ENCODE measurements at places on chromosomes 11 and 22.

GRCh38 chr11:90757849-90758494 is 535.1 kb upstream of the CHORDC1 start:
- no peak for DNase-seq

GRCh38 chr11:34907934-34908593 is 8.1 kb downstream of the APIP start:
- DNase-seq, result no peak

DNA sequence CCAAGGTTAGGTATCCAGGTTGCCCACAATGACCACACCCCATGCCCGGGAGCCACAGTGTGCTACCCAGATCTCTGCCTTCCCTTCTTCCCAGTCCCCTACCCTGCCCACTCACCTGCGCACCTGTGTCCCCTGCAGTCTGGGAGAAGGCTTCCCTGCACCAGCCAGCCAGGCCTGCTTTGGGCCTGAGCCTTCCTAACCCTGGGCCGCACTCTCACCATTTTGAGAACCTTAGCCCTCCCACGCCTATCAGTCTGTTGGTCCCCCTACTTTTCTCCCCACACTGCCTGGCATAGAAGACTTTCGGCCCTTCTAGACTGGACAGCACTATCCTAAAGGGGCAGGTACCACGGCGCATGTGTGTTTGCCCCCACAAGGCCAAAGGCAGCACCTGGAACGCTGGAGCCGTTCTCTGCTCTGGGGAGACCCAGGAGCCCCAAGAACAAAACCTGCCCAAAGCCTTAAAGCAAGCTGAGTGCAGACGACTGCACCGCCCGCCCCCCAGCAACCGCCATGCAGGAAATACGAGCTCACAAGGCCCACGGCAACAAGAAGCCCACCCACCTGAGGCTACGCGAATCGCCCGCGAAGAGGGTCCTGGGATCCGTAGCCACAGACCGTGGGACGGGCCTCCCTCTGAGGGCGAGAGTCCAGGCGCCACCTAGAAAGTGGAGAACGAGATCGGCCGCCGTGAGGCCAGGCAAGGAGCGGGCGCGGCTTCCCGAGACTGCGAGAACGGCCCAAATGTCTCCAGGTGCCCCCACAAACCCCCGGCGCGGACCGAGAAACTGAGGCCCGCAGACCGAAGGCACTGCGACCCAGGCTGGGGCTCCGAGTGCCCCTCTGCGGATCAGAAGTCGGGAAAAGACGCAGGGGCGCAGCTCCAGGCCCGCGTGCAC is 546 bp downstream of the GNB1L start:
- no peak for DNase-seq

- peak; percentile 74 for DNase-seq
Observed at GRCh38 chr11:121894581-121894980, 221.4 kb downstream of the BLID start.

DNA sequence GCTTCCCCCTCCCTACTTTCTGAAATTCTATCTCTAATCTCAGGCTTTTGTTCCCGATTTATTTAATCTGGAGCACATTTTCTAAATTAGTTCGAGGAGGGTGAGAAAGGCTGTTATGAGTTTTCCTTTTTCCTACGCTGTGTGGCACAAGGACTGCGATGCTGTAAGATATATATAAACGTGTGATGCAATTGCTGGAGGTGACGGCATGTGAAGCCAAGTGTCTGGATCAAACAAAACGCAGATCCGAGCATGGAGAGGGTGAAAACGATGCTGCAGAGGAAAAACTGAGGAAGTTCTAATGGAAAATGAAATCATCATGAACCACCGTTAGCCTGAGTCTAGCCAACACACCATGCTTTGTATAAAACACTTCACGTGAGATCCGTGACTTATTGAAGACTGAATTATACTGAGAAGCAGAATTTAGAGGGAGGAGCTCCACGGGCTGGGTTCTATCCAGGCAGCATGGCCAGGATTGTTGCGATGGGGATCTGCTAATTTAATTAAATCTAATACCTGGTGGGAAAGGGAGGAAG is 4.4 kb downstream of the PKNOX2 start:
- no peak for DNase-seq

- DNase-seq, result no peak
Observed at GRCh38 chr11:68839911-68840641, 1.6 kb downstream of the CPT1A start.

DNA sequence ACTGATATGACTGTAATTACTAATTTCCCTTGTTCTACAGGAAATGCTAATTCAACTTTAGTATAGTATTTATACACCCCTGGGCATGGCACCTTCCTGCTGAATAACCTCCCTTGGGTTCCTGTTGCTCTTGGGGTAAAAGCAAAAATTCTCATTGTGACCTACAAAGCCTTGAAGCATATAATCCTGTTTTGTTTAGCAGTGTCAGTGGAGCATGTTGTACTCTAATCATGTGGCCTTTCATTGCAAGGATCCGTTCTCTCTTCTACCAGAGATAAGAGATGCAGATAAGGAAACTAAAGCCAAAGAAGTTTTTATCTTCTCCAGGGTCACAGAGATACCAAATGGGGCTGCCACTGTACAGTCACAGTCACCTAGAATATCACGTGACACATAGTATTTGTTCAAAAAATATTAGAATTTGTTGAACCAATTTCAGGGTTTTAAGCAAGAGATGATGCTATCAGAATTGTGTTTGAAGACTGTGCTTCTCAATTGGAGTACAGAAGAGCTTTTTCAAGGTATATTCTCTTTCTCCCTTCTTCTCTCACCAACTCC is 25.1 kb downstream of the CSRP3 start:
- DNase-seq, result no peak

GRCh38 chr11:121890946-121891515 is 225.0 kb downstream of the BLID start:
- DNase-seq, result no peak

DNA sequence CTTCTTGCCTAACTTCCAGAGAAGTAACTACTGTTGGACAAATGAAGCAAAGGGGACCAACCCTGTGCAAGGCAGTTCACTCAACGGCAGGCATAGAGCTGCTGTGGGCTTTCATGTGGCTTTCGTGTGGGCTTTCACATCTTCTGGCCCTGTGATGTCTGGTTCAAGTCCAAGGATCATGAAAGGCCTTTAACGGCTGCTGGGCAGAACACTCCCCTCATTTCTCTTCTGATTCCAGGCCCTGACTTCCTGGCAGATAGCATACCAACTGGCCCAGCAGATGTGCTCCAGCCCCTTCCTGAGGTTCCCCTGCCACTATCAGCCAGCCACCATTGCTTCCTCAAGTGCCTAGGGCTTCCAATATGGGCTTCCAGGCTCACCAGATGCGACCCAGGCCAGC is 28.7 kb upstream of the CTR9 start:
- no peak for DNase-seq

- no peak for DNase-seq
Observed at GRCh38 chr22:39359659-39360195, 9.9 kb downstream of the SYNGR1 start.

DNA sequence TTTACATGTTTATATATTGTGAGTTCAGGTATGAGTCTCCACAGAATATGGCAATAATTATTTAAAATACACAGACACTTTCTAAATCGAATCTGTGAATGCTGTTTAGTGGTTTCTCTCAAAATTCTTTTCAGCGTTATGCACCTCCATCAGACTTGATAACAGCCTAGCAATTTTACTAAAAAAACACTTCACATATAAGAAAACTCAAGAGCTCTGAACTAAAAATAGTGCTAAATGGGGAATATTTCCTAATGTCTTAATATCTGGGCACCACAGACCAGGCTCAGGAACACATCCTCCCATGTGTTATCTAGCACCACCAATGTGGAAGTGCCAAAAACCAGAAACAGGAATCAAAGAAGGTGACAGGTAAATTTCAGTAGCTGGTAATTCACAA is 47.9 kb downstream of the ARHGAP32 start:
- DNase-seq, result peak; percentile 13

DNA sequence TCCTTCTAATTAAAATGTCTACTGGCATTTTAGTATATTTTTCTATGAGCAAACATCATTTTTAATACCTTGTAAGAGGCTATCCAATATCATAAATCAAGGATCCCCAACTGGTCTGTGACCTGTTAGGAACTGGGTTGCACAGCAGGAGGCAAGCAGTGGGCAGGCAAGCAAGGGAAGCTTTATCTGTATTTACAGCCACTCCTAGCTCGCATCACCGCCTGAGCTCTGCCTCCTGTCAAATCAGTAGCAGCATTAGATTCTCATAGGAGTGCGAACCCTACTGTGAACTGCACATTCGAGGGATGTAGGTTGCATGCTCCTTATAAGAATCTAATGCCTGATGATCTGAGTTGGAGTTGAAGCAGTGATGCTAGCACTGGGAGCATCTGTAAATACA is 70.2 kb upstream of the CREB3L1 start:
- no peak for DNase-seq

- no peak for DNase-seq
Observed at GRCh38 chr11:40202589-40203270, 1256.7 kb downstream of the LRRC4C start.

DNA sequence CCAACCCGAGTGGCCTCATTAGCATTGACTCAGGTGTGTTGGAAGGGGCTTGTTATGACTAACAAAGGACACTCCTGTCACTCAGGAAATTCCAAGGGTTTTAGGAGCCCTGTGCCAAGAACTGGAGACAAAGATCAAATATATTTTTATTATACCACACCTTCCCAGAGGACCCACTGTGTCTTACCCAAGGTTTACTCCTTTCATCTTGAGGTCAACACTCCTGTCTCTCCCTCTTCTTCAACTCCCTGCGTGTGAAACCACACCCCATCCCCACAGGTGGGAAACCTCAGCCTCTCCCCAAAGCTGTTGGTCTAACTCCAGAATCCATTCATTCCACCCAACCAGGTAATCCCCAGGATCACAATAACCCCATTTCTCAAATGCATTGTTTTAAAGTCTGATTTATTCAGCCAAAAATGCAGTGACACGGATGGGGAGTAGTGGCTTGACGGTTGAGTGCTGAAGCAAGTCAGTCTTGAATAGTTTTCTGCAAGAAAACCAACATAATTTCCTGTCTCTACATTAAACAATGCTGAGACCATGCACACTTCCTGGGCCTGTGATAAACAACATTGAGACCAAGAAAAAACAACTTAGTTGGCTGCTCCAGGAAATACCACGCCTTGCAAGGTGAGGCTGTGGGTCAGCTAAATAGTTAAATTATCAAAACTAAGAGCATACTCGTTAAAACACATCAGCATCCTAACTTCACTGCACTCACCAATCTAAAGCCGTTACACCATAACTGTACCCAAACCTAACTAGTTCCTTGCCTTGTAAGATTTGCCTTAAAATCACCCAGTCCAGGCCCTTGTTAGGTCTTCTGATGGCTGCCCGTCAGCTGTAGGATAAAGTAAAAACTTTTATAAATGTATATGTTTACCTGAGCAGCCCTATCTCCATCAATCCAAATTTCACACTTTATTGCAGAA is 38.5 kb upstream of the SPON1 start:
- no peak for DNase-seq

GRCh38 chr22:28009272-28009827 is 90.3 kb upstream of the PITPNB start:
- DNase-seq, result peak; percentile 79

- DNase-seq, result no peak
Observed at GRCh38 chr11:62737196-62737595, 8.9 kb downstream of the TTC9C start.

- DNase-seq, result peak; percentile 42
Observed at GRCh38 chr11:120912504-120912903, 111.4 kb upstream of the TBCEL start.

GRCh38 chr11:73344191-73344607 is 32.0 kb upstream of the RELT start:
- DNase-seq, result no peak

GRCh38 chr11:101723371-101723770 is 139.6 kb upstream of the TRPC6 start:
- DNase-seq, result no peak

- no peak for DNase-seq
Observed at GRCh38 chr22:16968218-16968595, 39.8 kb downstream of the GAB4 start.

DNA sequence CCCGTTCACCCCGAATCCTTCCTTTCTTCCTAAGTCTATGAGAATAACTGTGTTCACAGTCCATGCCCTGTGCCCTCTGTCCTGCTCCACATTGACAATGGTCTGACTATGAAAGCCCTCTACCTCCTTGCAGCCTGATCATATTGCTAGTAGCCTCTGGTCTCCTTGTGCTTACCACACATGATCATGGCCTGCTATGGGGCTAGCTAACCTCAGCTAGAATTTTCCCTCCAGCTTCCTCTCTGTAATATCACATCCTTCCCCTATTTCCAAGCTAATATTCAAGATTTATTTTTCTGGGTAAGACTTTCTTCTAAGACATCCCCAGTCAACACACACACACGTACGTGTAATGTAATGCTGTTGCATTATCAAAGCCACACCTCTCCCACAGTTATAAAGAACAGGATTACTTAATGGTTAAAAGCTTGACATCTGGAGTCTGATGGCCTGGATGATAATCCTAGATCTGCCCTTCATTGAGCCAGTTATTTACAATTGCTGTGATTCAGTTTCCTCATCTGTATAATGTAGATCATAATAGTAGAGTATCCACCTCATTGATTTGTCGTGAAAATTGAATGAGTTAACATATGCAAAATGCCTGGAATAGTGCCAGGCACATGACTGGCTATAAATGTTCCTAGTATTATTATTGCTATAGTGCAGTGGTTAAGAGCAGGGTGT is 214.4 kb upstream of the BLID start:
- DNase-seq, result peak; percentile 89

GRCh38 chr11:30342736-30343166 is 19.8 kb downstream of the ARL14EP start:
- no peak for DNase-seq

DNA sequence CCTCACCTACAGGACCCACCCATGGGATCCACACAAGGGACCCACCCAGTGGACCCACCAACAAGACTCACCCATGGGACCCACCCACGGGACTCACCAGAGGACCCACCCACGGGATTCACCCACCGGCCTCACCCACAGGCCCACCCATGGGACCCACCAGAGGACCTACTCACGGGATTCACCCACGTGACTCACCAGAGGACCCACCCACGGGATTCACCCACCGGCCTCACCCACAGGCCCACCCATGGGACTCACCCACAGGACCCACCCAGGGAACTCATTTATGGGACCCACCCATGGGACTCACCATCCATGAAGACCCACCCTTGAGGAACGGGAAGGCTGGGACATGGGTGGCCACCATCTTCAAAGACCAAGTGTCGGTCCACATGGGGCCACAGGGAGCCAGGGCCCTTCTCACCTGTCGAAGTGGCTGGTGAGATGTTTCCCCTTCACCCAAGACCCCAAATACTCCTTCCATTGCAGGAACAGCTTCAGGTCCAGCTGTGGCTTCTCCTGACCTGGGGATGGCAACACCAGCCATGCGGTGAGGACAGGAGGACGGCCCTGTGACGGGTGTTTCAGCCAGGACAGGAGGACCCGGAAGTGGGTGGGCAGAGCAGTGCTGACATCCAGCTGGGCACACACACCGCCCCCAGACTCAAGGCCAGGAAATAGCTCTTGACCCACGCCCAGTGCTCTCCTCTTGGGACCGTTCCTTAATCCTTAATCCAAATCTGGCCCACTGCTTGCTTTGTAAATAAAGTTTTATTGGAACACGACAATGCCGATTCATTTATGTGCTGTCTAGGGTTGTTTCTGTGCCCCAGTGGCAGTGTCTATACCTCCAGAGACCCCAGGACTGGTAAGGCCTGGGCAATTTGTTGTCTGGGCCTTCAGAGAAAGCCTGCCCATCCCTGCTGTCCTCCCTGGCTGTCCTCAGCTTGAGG is 1005.1 kb downstream of the BRD1 start:
- no peak for DNase-seq

GRCh38 chr11:128517451-128518230 is 69.7 kb downstream of the ETS1 start:
- peak; percentile 86 for DNase-seq

Data from amniotic epithelial cell (primary cell).